CD4-positive, alpha-beta memory T cell (primary cell): ENCODE measurements at places on chromosomes 4 and X. TPM values are rescaled to one million over a fixed set of nuclear protein-coding genes. Genes with fewer than 3 reads are reported as not detected.

GRCh38 chr4:121126449-121127006 is 37.6 kb downstream of the TNIP3 start:
- no peaks in the 10 kb centered on the region for H3K36me3 ChIP-seq
- H3K4me1 ChIP-seq: peaks cover 11% of the 10 kb centered on the region
- no peak overlapping the region for H3K4me3 ChIP-seq

- DNase-seq: no peak
- H3K27me3 ChIP-seq: no peaks in the 10 kb centered on the region
- H3K4me3 ChIP-seq: no peak overlapping the region
- no peaks in the 10 kb centered on the region for H3K36me3 ChIP-seq
- H3K4me1 ChIP-seq: no peaks in the 10 kb centered on the region
- no peak overlapping the region for H3K27ac ChIP-seq
Measured at GRCh38 chrX:121084903-121085611, 37.6 kb downstream of the GLUD2 start.

DNA sequence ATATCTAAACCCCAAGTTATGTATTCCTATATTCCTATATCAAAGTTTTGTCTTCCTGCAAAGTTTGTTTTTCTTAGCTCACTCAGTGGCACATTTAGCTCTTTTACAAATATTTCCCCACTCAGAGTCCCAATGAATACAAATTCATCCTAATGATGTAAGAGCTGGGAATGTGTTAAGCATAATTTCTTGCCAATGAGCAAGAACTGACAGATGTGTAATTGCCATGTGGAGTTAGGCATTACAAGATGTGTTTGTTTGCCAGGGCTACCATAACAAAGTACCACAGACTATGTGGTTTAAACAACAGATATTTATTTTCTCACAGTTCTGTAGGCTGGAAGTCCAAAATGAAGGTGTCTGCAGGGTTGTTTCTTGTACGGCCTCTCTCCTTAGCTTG is 302.1 kb downstream of the KCTD8 start:
- H3K27me3 ChIP-seq: no peaks in the 10 kb centered on the region
- H3K4me1 ChIP-seq: no peaks in the 10 kb centered on the region
- H3K36me3 ChIP-seq: no peaks in the 10 kb centered on the region
- no peak for DNase-seq

DNA sequence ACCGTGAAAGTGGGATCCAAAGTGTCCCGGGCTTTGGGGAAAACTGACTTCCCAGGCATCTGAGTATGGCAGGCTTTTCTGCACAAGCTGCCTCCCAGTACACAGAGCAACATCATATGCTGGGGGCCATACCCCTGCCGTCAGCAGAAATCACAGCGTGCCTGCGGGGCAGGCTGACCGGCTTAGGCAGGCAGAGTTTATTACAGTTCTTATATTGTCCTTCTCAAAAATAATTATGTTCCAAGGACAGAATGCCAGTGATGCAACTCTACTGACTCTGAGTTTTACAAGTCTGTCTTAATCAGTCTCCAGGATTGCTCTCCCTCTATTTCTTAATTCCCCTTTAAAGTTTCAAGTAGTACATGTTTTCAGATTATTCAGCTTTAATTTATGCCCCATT is 37.0 kb downstream of the IL21 start:
- H3K27ac ChIP-seq: no peak overlapping the region
- no peaks in the 10 kb centered on the region for H3K27me3 ChIP-seq
- no peaks in the 10 kb centered on the region for H3K36me3 ChIP-seq
- no peak for DNase-seq
- no peak overlapping the region for H3K4me3 ChIP-seq
- peaks cover 32% of the 10 kb centered on the region for H3K4me1 ChIP-seq

GRCh38 chr4:118289794-118290193 is 63.0 kb downstream of the PRSS12 start:
- DNase-seq: no peak
- no peaks in the 10 kb centered on the region for H3K36me3 ChIP-seq
- H3K27ac ChIP-seq: no peak overlapping the region
- H3K27me3 ChIP-seq: no peaks in the 10 kb centered on the region
- H3K4me1 ChIP-seq: no peaks in the 10 kb centered on the region

DNA sequence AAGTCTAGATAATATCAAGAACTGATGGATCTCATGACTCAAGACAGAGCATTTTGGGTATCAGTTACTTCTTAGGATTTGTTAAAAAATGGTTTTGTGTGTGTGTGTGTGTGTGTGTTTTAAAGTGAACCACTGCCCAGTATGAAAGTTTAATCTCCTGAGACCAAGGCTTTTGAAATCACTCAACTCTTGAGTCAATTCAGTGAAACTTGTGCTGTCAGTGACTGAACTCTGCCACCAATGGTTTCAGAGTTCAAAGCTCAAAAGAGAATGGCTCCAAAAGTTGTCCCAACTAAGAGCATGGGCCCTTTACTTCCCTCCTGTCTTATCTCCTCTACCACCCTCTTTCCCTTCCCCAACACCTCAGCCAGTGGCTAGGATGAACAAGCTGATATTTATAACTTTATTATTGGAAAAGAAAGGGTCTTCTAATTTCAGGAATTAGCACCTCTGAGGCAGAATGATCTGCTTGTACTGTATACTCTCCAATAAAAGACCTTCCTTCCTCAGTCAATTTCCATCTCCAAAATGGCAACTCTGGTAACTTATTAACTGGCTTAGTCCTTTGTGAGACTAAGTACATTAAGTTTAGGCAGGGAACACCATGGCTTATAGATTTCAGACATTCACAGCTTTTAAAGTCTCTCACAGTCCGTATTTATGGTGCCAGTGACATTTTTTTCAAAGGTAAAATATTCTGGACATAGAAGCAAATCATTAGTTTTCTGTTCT is 152.2 kb downstream of the REPS2 start:
- DNase-seq: no peak
- H3K4me1 ChIP-seq: no peaks in the 10 kb centered on the region
- no peaks in the 10 kb centered on the region for H3K36me3 ChIP-seq

GRCh38 chr4:189255636-189256035 is 685.0 kb upstream of the FRG1 start:
- no peaks in the 10 kb centered on the region for H3K27me3 ChIP-seq
- no peak overlapping the region for H3K27ac ChIP-seq
- no peak overlapping the region for H3K4me3 ChIP-seq
- no peak for DNase-seq
- no peaks in the 10 kb centered on the region for H3K36me3 ChIP-seq

USP46 gene
- 25.7 TPM for total RNA-seq

TKTL2 gene
- not detected for total RNA-seq

TECRL gene
- total RNA-seq: not detected

TMEM129 gene
- 40.6 TPM for total RNA-seq
